ENCODE measurements at places on chromosomes 1 and 21. TPM values are rescaled to one million over a fixed set of nuclear protein-coding genes. Genes with fewer than 3 reads are reported as not detected.

SNX7 gene
- total RNA-seq: 15.3 TPM

RBM8A gene
- total RNA-seq: 118 TPM

DNA sequence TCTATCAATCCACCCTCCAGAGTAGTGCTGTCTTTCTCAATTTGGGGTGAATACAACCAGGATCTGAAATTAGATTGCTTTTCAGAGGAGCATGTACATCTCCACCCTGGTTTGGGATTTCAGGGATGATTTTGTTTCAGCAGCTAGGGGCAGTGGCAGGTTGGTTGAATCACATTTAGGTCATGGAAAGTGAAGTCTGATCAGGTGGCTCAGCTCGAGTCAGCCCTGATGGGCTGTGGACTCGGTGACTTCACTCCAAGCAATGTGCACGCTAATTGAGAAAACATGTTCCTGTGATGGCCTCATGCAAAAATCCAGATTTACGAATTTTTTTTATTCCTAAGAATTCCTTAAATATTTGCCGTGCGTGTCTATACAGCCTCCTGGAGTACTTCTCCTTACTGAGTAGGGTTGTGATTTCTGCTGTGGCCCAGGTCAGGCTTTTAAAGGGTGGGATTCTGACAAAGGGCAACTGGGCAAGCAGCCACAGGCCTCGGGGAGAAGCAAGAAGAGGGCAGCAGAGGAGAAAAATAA is 7.5 kb downstream of the NGF start:
- DNase-seq: no peak

DNA sequence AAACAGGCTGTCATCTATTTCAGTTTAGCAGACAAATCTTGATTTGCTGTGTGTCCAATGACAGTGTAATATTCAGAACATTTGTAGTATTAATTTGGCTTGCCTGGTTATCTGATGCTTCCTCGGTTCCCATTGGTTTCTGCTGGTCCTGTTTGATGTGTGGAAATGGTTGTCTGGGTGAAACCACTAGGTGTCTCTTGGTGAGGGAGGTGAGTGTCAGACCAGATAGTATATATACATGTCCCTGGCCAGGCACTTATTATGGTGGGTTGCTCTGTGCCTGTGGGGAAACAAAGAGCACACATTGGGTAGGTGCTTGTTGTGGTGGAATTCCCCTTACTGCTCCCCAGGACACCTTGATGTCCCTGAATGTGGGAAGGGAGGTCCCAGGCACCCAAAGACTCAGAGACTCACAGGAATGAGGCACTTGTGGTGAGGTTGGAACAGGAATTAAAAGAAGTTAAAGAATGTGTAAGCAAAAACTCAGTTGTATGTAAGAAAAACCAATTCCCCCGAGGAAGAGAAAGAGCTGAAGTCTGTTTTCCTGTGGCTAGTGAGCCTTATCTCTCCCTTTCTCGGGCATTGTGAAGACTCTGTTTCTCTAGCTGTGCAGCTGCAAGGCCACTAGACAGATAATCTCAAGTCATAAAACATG is 1519.1 kb downstream of the BRINP3 start:
- no peak for DNase-seq

GRCh38 chr1:59045137-59045536 is 251.8 kb upstream of the FGGY start:
- DNase-seq: no peak
